Dermis blood vessel endothelial cell (primary cell): ENCODE measurements at places on chromosomes 16 and 17. TPM values are rescaled to one million over a fixed set of nuclear protein-coding genes. Genes with fewer than 3 reads are reported as not detected.

The CCDC200 gene
- 0.14 TPM in 1 of 2 replicates, not detected in the other for total RNA-seq

The ASGR1 gene
- total RNA-seq = 9.5 and 18.2 TPM in 2 replicates

The HAP1 gene
- total RNA-seq = 0.23 and 0.68 TPM in 2 replicates

The CDRT15L2 gene
- not detected in 2 replicates for total RNA-seq

The MGAT5B gene
- total RNA-seq = 0.34 and 0.37 TPM in 2 replicates

The CYGB gene
- total RNA-seq = 1.6 and 4.4 TPM in 2 replicates

The KRT15 gene
- total RNA-seq = 0.51 TPM in 2 replicates

The MYO1D gene
- 48.8 and 64.4 TPM in 2 replicates for total RNA-seq

The XYLT2 gene
- 26.5 and 31.8 TPM in 2 replicates for total RNA-seq

The CDRT15 gene
- total RNA-seq = not detected in 2 replicates

The ZDHHC1 gene
- total RNA-seq = 3.7 and 6.3 TPM in 2 replicates

The C16orf54 gene
- total RNA-seq = not detected in 2 replicates
